Kidney (tissue), 22 donors: ENCODE measurements at places on chromosomes 2 and 18. TPM values are rescaled to one million over a fixed set of nuclear protein-coding genes. Genes with fewer than 3 reads are reported as not detected.
A peak's percentile ranks its signal among the peaks of the same experiment; 100 is the strongest.

Gene IL1RL1
- 102 TPM for polyA plus RNA-seq

Gene DYSF
- 11.3 TPM for polyA plus RNA-seq

Gene POU3F3
- 31.4 TPM for polyA plus RNA-seq

Gene EVX2
- not detected for polyA plus RNA-seq

Gene ALLC
- polyA plus RNA-seq: 1.3 TPM

Gene CCBE1
- 1.8 TPM for polyA plus RNA-seq

Gene DIPK1C
- polyA plus RNA-seq: not detected

DNA sequence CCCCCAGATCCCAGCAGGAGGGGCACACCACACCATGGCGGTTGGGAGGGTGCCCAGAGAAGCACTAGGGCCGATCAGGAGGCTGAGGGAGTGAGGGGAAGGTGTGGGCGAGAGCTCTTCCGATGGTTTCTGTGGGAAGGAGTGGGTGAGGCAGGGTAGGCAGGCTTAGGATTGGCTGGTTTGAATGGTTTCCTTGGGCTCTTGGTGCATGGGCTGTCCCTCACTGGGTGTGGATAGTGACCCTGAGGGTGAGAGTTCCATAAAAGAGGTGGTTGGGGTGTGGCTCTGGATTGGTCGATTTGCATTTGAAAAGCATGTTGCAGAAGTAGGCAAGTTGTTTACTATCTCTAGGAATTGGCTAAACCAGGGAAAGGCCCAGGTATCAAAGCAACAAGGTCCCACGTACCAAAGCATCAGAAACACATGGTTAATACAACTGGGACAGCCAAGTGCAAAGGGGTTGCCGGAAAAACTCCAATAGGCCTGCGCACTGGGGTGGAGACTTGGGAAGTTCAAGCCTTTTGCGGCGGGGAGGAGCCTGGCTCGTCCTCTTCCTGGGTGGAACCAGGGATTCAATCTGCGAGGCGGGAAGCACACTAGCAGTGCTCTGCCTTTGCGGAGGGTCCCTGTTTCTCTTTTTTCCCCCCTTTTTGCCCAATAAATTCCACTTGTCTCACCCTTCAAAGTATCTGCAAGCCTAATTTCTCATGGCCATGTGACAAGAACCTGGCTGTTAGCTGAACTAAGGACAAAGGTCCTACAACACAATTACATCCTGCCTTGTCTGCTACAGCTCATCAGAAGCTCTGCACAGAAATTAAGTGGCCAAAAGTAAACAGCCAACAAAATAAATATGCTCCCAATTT lies 43.2 kb downstream of the IL1R2 start:
- peak overlapping the region; percentile 11 for H3K27ac ChIP-seq
- peaks cover 10% of the 10 kb centered on the region for H3K4me1 ChIP-seq
- no peaks in the 10 kb centered on the region for H3K36me3 ChIP-seq

- H3K27ac ChIP-seq: no peak overlapping the region
- no peaks in the 10 kb centered on the region for H3K4me1 ChIP-seq
- no peak overlapping the region for H3K4me3 ChIP-seq
- H3K36me3 ChIP-seq: no peaks in the 10 kb centered on the region
- H3K27me3 ChIP-seq: no peaks in the 10 kb centered on the region
These were observed 100.2 kb downstream of the ARHGAP15 start for GRCh38 chr2:143229411-143229810.

DNA sequence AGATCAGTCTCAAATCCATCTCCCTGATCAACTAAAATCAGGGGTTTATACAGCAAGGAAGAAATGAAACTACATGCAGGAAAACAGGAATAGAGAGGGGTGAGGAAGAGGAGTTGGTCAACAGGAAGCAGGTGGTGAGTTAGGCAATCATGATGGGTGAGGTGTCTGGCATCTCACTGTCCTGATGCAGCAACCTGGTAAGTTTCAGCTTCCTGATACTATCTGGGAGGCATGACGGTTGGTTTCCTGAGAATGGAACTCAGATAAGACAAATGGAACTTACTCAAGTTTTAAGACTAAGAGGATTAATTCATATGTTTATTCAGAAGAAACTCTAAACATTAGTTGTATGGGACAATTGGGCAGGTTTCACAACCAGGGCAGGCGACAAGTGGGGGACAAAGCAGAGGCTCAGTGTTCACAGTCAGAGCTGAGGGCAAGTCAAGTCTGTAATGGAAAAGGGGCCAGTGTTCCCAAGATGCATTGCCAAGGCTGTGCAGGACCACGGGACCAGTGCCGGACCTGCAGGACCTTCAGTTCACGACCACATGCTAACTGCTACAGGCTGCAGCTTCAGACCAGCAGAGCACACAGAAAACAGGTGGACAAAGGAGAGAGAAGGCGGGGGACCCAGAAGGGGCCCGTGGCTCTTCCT lies 17.7 kb upstream of the GALM start:
- no peak for DNase-seq
- no peak overlapping the region for H3K27ac ChIP-seq
- no peaks in the 10 kb centered on the region for H3K27me3 ChIP-seq
- no peak overlapping the region for H3K4me3 ChIP-seq

GRCh38 chr2:218474527-218474926 lies 55.6 kb downstream of the VIL1 start:
- H3K27ac ChIP-seq: no peak overlapping the region
- peaks cover 2% of the 10 kb centered on the region for H3K36me3 ChIP-seq
- no peak overlapping the region for H3K4me3 ChIP-seq
- no peaks in the 10 kb centered on the region for H3K27me3 ChIP-seq

GRCh38 chr2:86592547-86593230 lies 29.4 kb upstream of the CHMP3 start:
- H3K27me3 ChIP-seq: no peaks in the 10 kb centered on the region
- no peaks in the 10 kb centered on the region for H3K4me1 ChIP-seq
- DNase-seq: no peak
- H3K27ac ChIP-seq: no peak overlapping the region
- no peak overlapping the region for H3K4me3 ChIP-seq

DNA sequence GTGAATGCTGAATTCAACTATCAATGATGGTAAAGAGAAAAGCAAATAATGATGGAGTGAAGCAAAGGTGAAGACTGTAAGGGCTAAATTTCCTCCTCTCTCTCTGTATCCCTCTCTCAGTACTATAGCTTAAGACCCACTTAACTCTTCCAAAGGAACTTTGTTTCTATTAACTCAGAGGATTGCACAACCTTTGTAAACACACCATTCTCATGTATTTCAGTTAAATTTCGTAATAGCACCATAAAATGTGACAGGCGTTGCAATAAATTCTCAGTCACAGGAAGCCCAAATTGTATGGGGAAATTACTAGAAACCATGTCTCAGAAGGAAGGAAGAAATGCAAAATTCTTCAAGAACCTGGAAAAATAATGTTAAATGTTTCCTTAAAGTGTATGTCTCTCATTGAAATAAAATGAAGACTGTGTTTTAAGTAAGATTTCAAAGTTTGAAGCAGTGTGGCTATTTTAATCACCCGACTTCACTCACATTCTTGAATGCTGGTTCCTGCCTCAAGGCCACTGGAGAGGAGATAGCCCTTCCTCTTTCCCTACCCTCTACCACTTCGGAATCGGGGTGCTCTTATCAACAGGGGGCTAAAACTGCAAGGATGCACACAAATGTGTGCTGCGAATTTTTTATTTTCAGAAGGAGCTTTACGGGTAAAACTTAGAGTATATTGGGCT lies 112.1 kb downstream of the FTCDNL1 start:
- no peaks in the 10 kb centered on the region for H3K27me3 ChIP-seq
- DNase-seq: no peak
- no peaks in the 10 kb centered on the region for H3K4me1 ChIP-seq
- no peaks in the 10 kb centered on the region for H3K36me3 ChIP-seq
- no peak overlapping the region for H3K4me3 ChIP-seq

DNA sequence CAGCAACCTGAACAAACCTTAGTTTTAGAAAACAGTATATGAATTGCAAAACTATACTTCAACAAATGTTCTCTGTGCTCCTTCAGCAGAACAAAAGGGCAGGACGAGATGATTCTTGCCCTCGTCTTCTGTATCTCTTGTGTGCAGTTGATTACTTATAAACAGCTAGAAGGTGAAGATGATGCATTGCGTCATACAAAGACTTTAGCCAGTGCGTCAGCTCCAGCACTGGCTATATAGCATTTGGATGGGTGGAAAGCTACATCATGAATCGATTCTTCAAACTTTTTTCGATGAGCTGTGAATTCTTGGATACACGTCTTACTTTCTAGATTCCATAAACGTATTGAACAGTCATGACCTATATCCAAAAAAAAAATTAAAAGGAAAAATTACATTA lies 117.1 kb downstream of the STRN start:
- DNase-seq: no peak
- no peaks in the 10 kb centered on the region for H3K4me1 ChIP-seq
- peaks cover 6% of the 10 kb centered on the region for H3K36me3 ChIP-seq
- H3K27ac ChIP-seq: no peak overlapping the region
- no peaks in the 10 kb centered on the region for H3K27me3 ChIP-seq
- H3K4me3 ChIP-seq: no peak overlapping the region

DNA sequence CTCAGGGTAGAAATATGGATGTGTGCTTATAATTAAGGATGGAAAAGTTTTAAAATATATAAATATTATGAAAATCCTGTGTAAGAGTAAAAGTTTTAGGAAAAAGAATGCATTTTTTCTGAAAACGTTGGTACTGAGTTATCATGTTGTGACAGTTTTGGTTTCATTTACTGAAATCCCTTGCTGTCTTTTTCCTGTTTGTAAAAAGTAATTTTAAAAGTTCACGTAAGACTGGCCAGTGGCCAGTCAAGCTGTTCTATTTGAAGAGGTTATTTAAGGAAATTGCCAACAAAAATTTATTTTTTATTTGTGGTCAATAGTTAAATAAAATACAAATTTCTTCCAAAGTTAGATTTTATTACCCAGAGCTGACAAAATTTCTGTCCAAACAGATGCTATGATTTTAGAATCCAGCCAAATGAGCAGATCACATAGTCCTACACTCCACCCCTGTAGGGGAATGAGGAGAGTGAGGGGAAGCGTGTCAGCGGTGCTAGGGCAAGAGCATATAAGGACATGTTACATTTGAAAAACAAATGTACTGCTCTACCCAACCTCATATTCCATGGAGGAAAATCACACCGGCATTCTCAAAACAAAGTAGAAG lies 297.8 kb upstream of the TFPI start:
- no peak for DNase-seq
- H3K4me3 ChIP-seq: no peak overlapping the region
- H3K4me1 ChIP-seq: no peaks in the 10 kb centered on the region

DNA sequence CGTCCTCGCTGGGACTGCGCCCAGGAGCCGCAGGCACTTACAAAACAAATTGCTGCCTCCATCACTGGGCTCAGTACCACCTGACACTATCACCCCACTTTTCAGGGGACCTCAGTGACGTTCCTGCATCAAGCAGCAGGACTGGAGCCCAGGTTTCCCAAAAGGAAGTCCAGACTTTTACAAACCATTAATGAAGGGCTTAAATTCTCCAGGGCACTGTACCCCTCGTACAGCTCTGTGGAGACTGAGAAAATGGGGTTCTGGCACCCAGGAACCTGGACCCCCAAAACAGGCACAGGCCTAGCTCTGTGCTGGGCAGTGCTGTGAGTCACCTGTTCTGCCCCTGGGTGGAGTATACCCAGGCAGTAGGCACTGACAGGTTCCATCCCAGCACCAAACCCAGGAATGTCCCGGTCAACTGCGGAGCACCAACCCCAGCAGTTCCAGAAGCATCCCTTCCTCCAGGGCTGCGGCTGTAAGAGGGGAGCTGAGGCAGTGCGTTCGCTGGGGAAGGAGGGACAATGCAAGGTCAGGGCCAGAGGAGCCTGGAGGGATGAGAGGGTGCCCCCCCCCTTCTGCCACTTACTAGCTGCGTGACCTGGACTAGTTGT lies 24.6 kb upstream of the NOTO start:
- no peak overlapping the region for H3K27ac ChIP-seq
- peak; percentile 10 for DNase-seq
- no peaks in the 10 kb centered on the region for H3K36me3 ChIP-seq
- peaks cover 7% of the 10 kb centered on the region for H3K4me1 ChIP-seq
- peaks cover 21% of the 10 kb centered on the region for H3K27me3 ChIP-seq
- H3K4me3 ChIP-seq: peak overlapping the region; percentile 32

DNA sequence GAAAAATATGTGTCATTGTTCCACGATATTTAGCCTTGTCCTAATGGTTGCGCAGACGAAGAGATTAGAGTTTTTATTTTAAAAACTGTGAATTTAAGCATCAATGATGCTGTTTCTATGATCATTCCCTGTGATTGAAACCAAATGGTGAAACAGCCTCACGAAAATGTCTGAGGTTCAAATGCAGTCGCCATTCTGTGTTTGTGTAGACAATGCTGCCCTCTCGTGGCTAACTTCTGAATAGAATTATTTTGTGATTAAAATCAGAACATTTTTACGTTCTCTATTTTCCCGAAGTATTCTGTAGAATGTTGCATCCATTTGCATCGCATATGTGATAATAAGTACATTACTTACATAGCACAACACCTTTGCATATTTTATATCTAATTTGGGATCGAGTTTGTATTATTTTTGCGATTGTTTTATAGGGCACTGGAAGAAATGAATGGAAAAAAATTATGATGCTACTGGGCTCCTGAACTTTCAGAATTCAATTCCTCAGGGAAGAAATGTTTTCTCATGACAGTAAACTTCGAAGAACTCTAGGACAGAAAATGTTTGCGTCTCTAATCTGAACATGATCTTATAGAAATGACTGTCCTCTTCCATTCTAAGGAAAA lies 54.8 kb upstream of the CREB1 start:
- no peak for DNase-seq
- H3K4me1 ChIP-seq: no peaks in the 10 kb centered on the region
- no peaks in the 10 kb centered on the region for H3K36me3 ChIP-seq
- no peak overlapping the region for H3K4me3 ChIP-seq
- no peak overlapping the region for H3K27ac ChIP-seq
